ENCODE measurements at places on chromosomes 3 and 15. TPM values are rescaled to one million over a fixed set of nuclear protein-coding genes. Genes with fewer than 3 reads are reported as not detected.

Gene FOXB1
- total RNA-seq = not detected

Gene GOLGA6L4
- 0.37 TPM for total RNA-seq

Gene SRGAP3
- total RNA-seq = 6.7 TPM

Gene RLBP1
- total RNA-seq = not detected

Gene CPNE4
- not detected for total RNA-seq

Gene MEF2A
- 19.0 TPM for total RNA-seq

Gene XCR1
- total RNA-seq = under 0.01 TPM

Gene RHCG
- 0.14 TPM for total RNA-seq

Gene TNFSF10
- 5.4 TPM for total RNA-seq

Gene KCNAB1
- under 0.01 TPM for total RNA-seq

Gene SLC6A6
- total RNA-seq = 3.1 TPM

Gene TGM4
- not detected for total RNA-seq

Gene CPLX3
- not detected for total RNA-seq

Gene ADGRG7
- total RNA-seq = not detected

Gene VEPH1
- 98.0 TPM for total RNA-seq

Gene TIMP4
- total RNA-seq = 5.1 TPM

Gene ITIH1
- 0.18 TPM for total RNA-seq

Gene TRNT1
- 36.0 TPM for total RNA-seq

Gene HYAL1
- 1.6 TPM for total RNA-seq

Gene RPS27L
- 675 TPM for total RNA-seq

Gene SEMA6D
- total RNA-seq = 22.9 TPM

Gene SMAD6
- 31.3 TPM for total RNA-seq

Gene SLC2A2
- total RNA-seq = 0.09 TPM

Gene NLGN1
- total RNA-seq = 8.7 TPM

Gene HIGD2B
- total RNA-seq = not detected

Gene ACP3
- 1.3 TPM for total RNA-seq

Gene SCN11A
- under 0.01 TPM for total RNA-seq

Gene MUC20
- total RNA-seq = 0.74 TPM

Gene DPPA4
- total RNA-seq = not detected

Gene RYR3
- 0.09 TPM for total RNA-seq

Gene RFT1
- total RNA-seq = 13.1 TPM

Gene AGBL1
- total RNA-seq = not detected

Gene KNL1
- total RNA-seq = 1.3 TPM

Gene IQCB1
- total RNA-seq = 13.7 TPM

Gene FBXO40
- not detected for total RNA-seq

Gene ZNF774
- 1.1 TPM for total RNA-seq

Gene AQP9
- not detected for total RNA-seq

Gene NEK4
- total RNA-seq = 27.8 TPM

Gene ROBO2
- 24.9 TPM for total RNA-seq

Gene TM6SF1
- 0.55 TPM for total RNA-seq

Gene THPO
- 0.18 TPM for total RNA-seq

Gene MYL3
- total RNA-seq = not detected

Gene IQCF5
- not detected for total RNA-seq

Gene PATL2
- 0.43 TPM for total RNA-seq

Gene MEX3B
- 6.1 TPM for total RNA-seq

Gene TMEM207
- not detected for total RNA-seq

Gene SEMA5B
- not detected for total RNA-seq

Gene CD200
- total RNA-seq = 4.0 TPM

Gene IL5RA
- total RNA-seq = not detected

Gene CHRNB4
- total RNA-seq = not detected
